Right lung (tissue), 10 donors: ENCODE measurements at places on chromosomes 7 and 10.

GRCh38 chr10:45655219-45655618, 17.4 kb downstream of the ZFAND4 start:
- DNase-seq: no peak

DNA sequence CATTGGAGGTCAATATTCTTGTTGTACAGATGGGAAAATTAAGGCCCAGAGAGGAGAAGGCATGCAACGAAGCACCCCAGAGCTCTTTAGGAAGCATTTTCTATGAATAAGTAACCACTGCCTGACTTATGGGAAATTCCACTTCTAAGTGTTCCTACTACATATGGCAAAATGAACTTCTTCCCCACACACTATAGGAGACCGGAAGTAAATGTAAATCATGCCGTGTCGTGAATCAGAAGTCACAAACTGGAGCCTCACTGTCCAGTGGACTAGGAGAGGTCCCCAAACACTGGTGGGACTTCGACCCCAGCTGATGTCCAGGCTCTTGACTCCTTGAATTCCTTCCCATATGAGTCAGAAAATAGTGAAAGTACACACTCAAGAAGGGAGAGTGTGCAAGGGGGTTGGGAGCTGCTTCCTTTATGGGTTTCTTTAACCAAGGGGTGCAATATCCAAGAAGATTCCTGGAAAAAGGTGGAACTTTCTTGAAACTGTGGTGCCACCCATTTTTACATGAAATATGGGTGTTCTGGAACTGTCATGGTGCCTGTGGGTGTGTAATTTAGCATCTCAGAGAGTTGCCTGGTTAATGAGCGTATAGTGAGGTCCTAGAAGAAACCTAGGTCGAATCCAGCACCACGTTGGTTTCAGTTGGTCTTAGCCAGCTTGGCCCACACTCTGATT, 6.7 kb downstream of the RASSF4 start:
- no peak for DNase-seq

GRCh38 chr7:158390460-158390859, 197.2 kb downstream of the PTPRN2 start:
- no peak for DNase-seq

GRCh38 chr7:52197221-52197620, 838.2 kb upstream of the POM121L12 start:
- DNase-seq: peak; percentile 21

DNA sequence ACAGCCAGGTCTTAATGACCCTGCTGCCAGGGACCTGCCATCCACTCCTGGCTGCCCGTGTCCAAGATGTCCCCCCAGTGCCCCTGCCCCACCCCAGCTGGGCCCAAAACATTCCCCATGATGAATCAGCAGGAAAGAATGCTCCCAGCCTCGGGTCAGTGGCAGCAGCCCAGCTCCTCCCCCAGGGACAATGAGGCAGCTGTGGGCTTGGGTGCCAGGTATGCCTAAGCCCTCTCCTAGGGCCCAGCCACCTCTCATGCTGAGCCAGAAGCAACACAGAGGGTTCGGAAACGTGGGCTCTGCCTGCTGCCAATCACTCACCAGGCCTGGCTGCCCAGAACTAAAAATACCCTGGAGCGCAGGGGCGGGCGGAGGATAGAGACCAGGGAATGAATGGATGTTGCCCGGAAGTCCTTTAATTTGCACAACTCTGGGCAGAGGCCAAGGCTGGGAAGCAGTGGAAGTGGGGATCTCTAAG, 1.5 kb upstream of the LOXL4 start:
- peak; percentile 34 for DNase-seq

- DNase-seq: no peak
Observed at GRCh38 chr7:53996876-53997275, 545.3 kb upstream of the VSTM2A start.

DNA sequence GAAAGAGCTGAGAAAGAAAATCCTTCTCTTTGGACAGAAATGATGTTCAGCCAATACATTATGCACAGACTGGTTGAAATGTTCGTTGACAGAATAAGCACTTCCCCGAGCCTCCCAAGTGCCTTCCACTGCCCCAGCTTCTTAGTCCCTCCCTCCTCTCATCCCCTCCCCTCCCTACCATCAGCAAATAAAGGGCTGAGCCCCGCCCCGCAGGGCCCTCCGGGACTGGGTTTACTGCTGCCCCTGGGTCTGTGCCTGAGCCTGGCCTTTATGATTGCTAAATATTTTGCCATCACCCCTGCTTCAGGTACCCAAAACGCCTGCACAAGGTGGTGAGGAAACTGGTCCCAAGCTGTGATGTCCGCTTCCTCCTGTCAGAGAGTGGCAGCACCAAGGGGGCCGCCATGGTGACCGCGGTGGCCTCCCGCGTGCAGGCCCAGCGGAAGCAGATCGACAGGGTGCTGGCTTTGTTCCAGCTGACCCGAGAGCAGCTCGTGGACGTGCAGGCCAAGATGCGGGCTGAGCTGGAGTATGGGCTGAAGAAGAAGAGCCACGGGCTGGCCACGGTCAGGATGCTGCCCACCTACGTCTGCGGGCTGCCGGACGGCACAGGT, 28.1 kb downstream of the HKDC1 start:
- no peak for DNase-seq

DNA sequence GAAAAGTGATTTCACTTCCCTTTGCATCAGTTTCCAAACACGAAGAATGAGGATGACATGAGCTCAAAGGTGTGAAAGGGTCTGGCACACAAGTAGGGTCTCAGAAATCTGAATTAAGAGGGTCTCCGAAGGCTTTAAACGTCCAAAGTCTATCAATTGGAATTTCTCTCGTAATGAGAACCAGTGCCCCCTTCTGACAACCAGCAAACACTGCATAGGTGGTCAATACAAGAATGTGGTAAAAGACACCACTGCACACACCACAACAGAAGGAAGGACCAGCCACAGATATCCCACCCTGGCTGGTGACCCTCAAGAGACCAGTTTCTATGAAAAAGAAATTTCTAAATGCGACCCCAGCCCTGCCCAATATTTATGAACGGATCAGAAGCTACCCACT, 78.1 kb downstream of the CALN1 start:
- no peak for DNase-seq

DNA sequence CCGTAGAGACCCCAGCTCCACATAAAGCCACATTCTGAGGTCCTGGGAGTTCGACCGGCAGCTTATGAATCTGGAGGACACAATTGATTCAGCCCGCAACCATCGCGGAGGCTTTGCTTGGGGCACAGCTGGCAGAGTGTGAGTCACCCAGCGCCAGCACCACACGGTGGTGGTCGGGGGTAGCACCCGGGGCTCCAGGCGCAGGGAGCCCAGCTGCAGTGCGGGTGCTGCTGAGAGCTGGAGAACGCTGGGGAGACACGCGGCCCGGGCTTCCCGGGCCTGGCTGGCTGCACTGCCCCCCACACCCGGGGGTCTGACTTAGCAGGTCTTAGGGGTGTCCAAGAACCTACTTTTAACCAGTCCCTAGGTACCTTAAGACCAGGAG, 87.9 kb downstream of the PAXIP1 start:
- no peak for DNase-seq

- DNase-seq: no peak
Observed at GRCh38 chr7:155062411-155062810, 7.7 kb upstream of the HTR5A start.

DNA sequence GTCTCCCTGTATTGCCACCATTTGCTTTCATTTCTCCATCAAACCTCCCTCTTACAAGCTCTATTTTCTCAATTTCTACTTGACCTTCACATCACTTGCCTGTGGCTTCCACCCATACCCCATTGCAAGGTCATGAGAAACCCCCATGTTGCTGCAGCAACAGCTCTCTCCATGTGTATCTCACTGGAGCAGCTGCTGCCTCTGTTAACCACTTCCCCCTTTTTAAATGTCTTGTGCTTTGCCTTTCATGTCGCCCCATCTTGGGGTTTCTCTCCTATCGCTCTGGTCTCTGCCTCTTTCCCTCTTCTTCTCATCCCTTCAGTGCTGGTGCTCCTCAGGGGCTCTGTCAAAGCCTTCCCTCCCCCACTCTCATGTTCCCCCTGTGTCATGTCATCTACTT, 148.8 kb downstream of the CHN2 start:
- no peak for DNase-seq

DNA sequence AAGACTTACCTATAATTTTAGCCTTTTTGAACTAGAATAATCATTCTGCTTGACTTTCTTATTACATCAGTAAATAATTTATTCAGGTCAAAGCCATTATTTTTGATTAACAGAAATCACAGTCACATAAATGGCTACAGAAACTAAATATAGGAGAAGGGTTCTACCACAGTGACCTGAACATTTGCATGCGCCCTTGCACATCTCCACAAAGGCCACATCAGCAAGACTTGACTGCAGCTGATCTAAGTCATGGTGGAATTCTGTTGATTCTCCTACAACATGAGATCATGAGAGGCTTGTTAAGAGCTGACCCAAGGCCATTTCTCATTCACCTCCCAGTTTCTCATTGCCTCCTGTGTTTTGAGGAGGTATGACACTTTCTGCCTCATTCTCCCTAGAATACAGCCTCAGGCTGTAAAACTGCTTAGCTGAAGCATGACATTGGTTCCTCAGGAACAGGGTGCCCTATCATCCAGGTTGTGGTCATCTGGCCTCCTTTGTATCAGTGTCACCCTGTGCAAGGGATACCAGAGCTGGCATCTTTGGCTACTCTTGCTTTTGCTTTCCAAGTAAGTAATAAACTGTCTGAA, 6.7 kb upstream of the IMMP2L start:
- no peak for DNase-seq

- no peak for DNase-seq
Observed at GRCh38 chr7:44335184-44335583, 9.8 kb upstream of the CAMK2B start.

DNA sequence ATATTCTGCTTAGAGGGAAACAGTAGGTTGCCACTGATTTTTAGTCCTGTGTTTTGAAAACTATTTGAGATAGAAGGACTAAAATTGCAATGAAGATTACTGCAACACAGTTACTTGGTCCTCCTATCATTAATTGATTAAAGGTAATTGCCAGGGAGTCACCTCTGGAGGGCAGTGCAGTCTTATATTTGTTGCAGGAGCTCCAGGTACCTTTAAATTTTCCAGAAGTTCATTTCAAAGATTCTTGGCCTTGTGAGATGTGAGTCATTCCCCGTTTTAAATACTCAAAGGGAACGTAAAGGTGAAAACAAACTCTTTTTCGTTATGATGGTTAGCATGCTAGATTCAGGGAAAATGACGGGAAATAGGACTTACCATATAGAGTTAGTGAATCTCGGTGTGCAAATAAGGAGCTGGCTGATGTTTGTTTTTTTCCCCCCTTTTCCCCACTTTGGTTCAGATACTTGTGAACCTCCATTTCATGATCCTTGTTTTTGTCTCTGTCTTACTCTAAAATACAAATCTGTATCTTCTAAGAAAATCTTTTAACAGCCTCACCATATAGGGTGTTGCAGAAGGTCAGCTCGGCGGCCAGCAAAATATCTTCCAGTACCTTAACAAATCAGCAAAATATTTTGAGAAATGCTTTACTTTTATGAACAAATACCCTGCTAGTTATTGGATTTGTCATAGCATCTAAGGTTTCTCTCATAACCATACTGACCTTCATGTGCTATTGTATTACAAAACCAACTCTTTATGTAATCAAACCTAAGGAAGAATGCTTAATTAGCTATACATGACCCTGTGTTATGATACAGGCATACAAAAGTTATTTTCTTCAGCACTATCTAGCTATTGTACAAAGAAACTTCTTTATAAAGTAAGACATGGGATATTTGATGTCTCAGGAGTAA, 143.0 kb upstream of the HDAC9 start:
- no peak for DNase-seq

DNA sequence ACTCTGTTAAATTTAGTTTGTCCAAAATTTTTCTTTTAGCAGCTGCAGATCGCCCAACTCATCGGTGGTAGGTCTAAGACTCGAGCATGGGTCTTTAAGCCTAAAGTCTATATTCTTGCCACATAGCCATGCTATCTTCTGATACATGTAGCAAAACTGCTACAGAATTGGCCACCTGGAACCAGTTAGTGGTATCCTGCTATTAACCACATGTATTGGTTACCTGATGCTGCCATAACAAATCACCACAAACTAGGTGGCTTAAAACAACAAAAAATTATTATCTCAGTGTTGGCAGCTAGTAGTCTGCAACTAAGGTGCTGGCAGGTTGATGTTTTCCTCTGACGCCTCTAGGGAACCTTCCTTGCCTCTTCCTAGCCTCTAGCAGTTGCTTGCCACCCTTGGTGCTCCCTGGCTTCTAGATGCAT, 96.7 kb upstream of the PIK3CG start:
- DNase-seq: no peak

- DNase-seq: no peak
Observed at GRCh38 chr7:108598153-108598552, 28.5 kb downstream of the DNAJB9 start.

GRCh38 chr10:48324580-48324979, 18.1 kb downstream of the MAPK8 start:
- DNase-seq: no peak

GRCh38 chr10:69086001-69086509, 1.8 kb upstream of the SRGN start:
- no peak for DNase-seq

DNA sequence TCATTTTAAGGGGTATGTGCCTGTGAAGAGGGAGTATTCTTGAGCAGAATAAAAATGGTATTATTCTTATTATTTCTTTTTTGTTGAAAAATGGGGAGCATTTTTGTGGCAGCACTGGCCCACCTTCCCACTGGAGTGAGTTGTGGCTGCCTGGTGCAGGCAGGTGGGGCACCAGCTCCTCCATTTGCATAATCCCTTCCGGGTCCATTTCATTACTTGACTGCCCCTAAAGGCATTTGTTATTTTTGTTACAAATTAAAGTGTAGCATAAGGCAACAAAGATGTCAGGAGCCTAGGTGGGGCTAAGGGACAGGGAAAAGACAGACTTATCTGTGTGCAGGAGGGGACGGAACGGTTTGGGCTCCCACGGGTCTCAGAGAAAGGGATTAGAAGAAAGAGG, 26.8 kb downstream of the GOLGA7B start:
- no peak for DNase-seq

DNA sequence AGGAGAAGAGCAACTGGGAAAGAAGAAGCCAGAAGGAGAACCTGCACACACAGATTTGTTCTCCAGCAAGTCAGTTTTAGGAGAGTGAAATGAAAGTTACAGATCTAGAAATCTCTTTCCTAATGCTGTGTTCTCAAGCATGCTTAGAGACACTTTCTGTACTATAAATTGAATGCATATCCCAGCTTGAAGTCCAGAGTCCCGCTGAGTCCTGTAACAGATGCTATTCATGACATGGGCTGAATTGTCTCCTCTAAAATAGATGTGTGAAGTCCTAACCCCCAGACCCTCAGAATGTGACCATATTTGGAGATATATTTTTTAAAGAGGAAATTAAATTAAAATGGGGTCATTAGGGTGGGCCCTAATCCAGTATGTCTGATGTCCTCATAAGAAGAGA, 46.9 kb upstream of the GJD4 start:
- DNase-seq: no peak
